ENCODE measurements at places on chromosomes 6 and 20.

DNA sequence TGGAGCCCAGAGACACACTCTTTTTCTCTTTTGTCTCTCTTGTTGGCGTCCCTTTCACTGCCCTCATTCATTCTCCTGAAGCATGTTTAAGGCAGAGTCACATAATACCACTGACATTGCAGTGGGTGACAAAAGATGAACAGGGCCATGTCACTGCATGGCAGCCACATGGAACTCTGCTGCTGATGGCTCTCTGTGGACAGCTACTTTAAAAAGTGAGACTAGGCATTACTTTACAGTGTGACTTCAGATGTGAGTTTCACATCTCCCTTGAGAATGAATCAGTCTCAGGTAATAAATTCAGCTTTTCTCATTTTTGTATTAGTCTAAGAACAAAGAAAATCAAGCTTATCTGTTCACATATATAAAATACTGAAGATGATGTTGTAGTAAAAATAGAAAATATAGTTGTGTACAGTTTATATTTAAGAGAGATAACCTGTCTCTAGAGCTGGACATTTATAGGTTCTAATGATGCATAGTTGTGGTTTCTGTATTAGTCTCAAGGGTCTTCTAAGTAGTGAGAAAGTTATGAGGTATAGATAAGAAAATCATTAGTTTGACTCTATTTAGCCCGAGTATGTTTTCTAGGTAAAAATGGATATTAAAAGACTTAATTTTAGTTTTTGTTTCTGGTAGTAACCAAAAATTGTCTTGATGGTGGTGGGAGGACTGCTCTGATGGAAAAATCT, 6.1 kb downstream of the MRS2 start:
- no peak for DNase-seq

- DNase-seq = no peak
Measured at GRCh38 chr20:2146080-2146867, 44.6 kb downstream of the STK35 start.

DNA sequence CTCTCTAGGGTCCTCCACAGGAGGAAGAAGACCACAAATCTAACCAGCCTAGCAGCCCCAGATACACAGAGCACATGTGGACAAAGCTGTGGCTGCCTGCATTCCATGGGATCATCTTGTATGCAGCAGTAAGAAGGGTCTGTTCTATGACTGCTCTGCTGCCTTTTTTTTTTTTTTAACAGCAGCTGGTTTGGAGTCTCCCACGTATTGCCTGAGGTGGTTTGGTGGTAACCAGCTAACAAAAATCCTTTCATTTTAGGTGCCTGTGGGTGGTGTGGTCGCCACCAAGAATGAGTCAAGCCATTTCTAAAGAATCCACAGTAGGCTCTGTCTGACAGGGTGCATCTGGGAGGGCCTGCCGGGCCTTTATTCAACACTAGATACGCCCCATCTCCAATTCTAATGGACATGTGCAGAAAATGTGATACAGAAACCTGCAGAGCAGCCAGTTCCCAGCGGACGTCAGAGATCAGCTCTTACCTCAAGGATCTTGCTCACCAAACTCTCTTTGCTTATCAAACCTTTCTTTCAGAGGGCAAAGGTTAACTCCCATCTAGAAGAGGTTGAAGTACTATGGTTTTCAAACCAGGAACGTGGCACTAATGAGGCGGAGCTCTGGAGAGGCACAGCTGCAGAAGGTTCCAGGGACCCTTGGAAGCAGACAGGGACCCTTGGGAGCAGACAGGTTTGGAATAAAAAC, 32.0 kb downstream of the GNAS-AS1 start:
- DNase-seq = no peak

DNA sequence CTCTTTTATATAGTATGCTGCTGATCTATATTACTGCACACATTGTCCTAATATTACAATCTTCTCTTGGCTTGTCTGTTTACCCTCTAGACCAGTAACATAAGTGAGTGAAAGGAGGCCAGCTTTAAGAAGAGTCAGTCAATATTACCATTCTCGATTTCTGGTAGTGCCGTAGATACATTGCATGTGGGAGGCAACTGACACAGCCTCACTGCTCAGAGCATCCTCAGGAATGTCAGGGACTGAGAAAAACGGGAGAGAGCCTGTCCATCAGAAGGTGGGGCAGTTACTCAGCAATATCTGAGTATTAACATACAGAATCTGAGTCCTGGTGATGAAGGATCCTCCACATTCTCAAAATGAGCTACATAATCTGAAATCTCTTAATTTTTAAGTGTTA, 259.9 kb downstream of the GJA1 start:
- no peak for DNase-seq

DNA sequence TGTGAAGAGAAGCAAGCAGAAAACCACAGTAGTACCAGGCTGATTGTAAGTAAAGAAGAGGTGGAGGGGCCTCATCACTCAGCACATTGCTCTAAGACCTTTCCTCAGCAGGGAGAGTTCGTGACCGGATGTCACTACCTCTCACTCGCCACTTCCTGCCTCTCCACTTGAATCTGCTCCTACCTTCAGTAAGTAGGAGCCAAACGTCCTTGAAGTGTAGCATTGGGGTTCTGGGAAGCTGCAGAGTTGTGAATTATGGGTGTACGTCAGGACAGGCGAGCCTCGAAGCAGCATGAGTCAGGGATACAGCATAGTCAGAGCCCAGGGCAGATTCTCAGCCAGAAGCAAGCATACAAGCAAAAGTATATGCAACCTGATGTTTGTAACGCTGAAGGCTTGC, 224.9 kb downstream of the PHACTR1 start:
- no peak for DNase-seq

- no peak for DNase-seq
Measured at GRCh38 chr6:139369568-139370282, 4.7 kb downstream of the CITED2 start.

- DNase-seq = no peak
Measured at GRCh38 chr6:16370943-16371342, 132.6 kb downstream of the GMPR start.

DNA sequence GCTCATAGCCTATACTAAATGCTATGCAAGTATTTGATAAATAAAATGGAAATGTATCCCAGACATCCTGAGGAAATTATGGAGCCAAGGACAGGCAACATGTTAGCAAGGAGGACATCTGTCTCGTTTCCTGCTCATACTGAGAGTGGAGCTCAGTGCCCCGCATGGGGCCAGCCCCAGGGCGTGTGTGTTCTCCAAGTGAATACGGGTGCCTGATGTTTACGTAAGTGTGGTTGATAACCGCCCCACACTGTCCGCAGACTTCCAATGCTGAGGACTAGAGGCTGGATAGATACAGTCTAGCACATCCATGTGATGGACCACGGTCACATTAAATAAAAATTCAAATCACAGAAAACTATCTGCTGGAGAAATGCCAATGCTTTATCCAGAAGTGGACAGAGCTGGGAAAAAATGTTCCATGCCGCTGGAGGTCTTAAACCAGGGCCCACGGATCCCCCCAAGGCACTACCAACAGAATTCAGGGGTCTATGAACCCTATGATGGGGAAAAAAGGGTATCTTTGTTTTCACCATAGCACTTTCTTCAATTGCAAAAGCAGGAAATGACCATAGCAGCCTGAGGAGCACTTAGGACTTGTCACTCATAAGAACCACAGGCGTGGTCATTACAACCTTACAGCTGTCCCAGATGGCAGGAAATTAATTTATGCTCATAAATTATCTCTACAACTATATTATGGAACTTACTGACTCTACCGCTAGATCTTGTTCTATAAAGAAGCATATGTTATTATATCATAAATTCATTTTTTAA, 24.9 kb downstream of the TGM2 start:
- DNase-seq = no peak

- no peak for DNase-seq
Measured at GRCh38 chr20:39222101-39222500, 260.0 kb downstream of the DHX35 start.

- no peak for DNase-seq
Measured at GRCh38 chr6:80523531-80523997, 417.1 kb downstream of the BCKDHB start.

DNA sequence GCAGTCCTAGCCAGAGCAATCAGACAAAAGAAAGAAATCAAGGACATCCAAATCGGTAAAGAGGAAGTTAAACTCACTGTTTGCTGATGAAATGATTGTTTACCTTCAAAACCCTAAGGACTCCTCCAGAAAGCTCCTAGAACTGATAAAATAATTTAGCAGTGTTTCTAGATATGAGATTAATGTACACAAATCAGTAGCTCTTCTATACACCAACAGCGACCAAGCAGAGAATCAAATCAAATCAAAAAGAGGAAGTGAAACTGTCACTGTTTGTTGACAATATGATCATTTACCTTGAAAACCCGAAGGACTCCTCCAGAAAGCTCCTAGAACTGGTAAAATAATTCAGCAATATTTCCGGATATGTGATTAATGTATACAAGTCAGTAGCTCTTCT, 21.7 kb downstream of the SERPINB9 start:
- no peak for DNase-seq

All from NCI-H1436 treated with DMSO at 0.1 percent for 48 hours (cell line).